ENCODE measurements at places on chromosomes 13 and 19.

DNA sequence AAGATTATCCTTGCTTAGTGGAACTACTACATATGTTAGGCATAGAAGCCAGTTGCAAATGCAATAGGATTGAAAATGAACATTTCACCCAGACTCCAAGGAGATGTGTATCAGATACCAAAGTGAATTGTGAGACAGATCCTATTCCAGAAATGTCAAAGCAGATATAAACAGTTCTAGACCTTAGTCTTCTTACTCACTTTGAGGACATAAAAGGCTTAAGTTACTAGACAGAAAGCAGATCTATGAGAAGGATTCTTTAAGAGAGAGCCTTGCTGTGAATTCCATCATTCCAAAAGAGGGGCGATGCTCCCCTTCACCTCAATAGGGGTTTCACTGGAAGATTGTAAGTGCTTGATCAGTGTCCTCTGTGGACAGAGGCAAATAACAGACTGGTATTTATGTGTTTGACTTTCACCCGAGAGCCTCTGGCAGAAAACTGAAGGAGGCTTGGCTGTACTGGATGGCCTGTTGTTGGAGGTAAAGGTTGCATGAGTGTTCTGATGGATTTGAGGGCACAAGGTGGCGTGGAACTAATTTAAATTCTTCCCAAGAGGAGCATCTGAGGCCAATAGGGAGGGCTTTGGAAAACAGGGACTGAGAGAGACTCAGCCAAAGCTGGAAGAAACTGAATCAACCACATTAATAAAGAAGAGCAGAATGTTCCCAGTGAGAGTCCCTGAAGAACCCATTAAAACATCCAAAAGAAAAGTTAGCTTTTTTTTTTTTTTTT is 194.8 kb downstream of the DCLK1 start:
- DNase-seq = no peak

DNA sequence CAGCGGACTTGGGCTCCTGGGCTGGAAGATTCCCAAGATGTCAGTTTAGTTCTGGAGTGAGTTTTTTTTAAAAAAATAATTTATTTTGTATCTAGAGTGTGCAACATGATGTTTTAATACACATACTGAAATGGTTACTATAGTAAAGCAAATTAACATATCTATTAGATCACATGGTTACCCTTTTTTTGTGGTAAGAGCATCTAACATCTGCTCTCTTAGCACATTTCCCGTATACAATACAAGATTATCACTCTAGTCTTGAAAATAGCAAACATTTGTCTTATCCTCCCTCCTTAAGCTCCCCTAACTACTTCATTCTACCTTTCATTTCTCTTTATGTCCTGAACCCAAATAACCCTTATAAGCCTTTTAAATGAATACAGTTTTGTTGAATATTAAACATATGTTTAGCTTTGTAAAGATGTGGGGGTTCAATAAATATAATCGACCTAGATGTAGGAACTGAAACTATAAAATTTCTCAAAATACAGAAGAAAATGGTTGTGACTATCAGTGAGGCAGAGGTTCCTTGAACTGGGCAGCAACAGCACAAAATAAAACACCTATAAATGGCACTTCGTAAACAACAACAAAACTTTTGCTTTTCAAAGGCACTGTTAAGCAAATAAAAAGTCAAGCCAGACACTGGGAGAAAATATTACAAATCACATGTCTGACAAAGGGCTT is 466.6 kb downstream of the FGF9 start:
- no peak for DNase-seq

- no peak for DNase-seq
Measured at GRCh38 chr13:42808341-42808940, 27.1 kb downstream of the FAM216B start.

DNA sequence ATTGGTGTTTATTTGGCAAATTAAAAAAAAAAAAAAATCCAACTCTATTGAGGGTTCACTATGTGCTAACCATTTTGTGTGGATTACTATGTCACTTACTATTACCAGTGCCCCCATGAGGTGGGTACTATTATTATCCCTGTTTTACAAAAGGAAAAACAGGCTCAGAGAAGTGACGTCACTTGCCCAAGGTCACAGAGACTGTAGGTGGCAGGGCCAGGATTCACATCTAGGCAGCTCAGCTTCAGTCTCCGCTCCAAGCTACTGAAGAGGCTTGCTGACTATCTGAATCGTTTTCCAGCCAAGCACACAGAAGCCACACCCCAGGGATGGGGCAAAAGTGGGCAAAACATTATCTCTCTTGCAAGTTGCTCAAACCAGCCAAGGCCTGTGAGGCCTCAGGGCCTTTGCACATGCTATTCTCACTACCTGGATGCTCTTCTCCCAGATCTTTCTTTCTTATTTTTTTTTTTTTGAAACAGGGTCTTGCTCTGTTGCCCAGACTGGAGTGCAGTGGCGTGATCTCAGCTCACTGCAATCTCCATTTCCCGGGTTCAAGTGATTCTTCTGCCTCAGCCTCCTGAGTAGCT is 4.8 kb upstream of the ANGPTL8 start:
- no peak for DNase-seq

DNA sequence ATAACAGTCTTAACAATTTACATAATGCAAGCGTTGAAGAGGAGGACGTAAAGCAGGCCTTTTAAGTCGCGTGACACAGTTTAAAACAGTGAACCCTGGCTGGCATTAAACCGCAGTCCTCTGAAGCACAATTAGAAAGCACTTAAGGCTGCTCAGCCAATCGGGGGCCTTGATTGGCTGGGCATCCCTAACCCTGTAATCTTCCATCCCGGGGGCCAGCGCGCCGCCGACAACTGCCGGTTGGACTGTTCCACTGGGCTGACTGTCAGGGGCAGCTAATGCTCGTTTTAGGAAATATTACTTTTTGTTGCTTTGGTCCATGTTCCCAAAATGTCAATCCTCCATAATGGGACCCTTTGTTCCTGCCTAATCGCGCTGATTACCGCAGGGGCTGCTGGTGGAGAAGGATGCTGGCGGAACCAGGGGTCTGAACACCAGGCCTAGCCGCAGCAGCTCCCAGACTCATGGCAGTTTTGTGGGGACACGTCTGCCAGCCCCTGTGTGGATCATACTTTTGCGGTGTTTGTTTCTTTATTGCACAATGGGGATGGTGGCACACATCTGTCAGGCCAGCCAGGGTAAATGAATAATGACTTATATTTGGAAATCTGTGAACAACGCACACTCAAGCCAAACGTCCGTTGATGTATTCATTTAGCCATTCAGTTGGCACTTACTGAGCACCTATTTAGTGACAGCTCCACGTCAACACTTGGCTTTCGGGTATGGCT is 127.1 kb upstream of the SPACA7 start:
- no peak for DNase-seq

GRCh38 chr19:16861011-16861410 is 27.8 kb upstream of the F2RL3 start:
- DNase-seq = no peak

DNA sequence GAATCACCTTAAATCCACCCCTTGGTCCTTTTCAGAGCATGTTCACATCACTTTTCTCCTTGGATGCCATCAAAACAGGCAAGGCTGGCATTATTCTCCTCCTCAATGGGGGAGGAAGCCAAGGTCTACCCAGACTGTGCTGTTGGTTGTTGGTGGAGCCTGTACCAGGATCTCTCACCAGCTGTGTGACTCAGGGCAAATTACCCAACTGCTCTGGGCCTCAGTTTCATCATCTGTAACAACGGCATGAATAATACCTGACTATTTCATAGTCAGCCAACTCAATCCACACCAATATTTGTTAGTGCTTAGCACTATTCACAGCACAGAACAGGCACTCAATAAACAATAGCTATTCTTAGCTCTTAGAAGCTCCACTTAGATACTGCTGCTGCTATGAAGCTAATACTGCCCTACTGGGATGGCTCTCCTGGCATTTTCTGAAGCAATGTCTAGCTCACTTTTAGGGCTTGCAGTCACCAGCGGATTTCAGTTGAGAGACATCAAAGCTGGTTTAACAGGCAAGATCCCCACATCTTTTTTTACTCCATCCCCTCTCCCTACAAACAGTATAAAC is 116.9 kb downstream of the CCNA1 start:
- DNase-seq = no peak

- no peak for DNase-seq
Measured at GRCh38 chr19:48806518-48806817, 4.4 kb downstream of the BCAT2 start.

DNA sequence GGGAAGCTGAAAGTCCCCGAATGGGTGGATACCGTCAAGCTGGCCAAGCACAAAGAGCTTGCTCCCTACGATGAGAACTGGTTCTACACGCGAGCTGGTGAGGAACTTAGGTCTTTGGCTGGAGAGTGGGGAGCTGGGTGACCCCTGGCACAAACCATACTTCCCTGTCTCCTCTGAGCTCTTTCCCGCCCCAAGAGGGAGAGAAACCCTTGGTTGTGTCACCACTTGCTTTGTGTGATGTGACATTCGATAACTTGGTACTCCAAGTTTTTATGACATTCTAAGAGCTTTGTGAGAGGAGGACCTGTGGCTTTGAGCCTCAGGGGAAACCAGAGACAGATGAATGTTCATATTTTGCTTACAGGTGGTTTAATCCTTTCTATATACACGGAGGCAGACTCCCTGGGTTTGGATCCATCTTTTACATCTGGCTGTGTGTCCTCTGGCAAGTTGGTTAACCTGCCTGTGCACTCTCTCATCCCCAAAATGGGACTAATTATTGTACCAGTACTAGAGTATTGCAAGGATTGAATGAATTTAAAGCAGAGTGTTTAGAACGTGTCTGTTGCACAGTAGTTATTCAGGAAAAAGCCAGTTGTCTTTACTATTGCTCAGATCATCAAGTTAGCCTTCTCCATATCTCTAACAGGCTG is 1.2 kb downstream of the RPS19 start:
- no peak for DNase-seq

DNA sequence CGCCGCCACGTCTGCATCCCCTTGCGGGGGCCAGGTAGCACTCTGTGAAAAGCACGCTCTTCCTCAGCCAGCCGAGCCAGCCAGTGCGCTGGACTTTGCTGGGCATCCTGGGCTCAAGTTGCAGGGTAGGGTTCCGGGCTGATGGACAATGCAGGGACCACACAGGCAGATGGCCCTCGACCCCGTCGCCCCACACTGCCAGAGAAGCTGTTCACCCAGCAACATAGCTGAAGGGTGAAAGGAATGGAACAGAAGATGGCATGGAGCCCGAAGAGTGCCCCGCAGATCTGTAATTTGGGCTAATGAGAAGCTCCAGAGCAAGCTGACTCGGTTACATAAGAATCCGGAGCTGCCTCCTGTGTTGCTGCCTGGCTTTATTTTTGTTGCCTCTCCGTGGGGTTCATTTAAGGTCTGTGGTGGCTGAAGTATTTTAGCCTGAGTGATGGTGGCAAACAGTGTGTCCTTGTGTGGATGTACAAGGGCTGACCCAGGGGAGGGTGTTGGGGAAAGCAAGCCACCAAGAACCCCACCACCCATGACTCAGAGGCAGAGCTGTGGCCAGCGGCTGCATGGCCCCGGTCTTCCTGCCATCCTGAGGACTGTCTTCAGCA is 105.8 kb downstream of the SOX1 start:
- DNase-seq = no peak

DNA sequence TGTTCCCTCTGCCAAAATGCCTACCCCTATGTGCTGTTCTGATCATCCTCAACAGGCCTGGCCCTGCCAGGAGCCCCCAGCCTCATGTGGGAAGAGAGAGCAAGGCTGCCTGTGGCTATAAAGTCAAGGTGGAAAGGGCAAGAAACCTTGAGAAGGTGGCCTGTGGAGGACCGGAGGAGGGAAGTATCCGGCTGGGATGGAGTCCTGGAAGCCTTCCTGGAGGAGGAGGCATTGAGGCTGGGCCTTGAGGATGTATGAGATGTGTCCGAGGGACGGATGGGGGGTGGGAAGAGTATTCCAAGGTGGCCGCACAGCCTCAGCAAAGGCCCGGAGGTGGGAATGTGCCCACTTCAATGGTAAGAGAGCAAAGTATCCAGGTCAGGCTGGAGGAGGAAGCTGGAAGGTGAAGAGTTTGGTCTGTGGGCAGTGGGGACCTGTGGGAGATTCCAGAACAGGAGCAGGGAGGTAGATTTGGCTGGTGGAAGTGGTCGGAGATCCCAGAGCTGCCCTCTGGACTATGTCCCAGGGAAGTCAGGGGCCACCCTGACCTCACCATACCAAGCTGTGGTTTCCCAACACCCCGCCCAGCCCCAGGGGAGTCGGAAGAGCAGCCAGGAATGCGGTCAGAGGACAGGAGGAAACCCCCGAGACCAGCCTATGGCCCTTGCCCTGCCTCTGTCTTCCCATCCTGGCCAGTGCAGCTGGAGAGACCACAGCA is 3.0 kb upstream of the PLIN4 start:
- peak; percentile 21 for DNase-seq

Data from choroid plexus epithelial cell (primary cell).